ENCODE measurements at places on chromosomes 1 and 21. TPM values are rescaled to one million over a fixed set of nuclear protein-coding genes. Genes with fewer than 3 reads are reported as not detected.
A peak's percentile ranks its signal among the peaks of the same experiment; 100 is the strongest.

Gene CACNA1S
- not detected for total RNA-seq

Gene PRKCZ
- 0.63 TPM for total RNA-seq

Gene UBR4
- 63.7 TPM for total RNA-seq

Gene CD1D
- not detected for total RNA-seq

Gene LCE6A
- total RNA-seq = not detected

Gene MTHFR
- 16.1 TPM for total RNA-seq

Gene FMO5
- total RNA-seq = 4.9 TPM

Gene GUCA2B
- not detected for total RNA-seq

Gene CCDC30
- 0.65 TPM for total RNA-seq

Gene TMEM81
- total RNA-seq = 2.2 TPM

GRCh38 chr1:19078536-19078935, 122.1 kb upstream of the IFFO2 start:
- H3K27me3 ChIP-seq = no peaks in the 10 kb centered on the region
- H3K4me3 ChIP-seq = no peak overlapping the region

GRCh38 chr1:33719771-33720670, 143.9 kb upstream of the HMGB4 start:
- no peaks in the 10 kb centered on the region for H3K4me1 ChIP-seq
- DNase-seq = peak; percentile 38
- no peak overlapping the region for H3K27ac ChIP-seq
- no peaks in the 10 kb centered on the region for H3K27me3 ChIP-seq

GRCh38 chr1:84253891-84254290, 47.6 kb upstream of the SAMD13 start:
- peaks cover 23% of the 10 kb centered on the region for H3K4me1 ChIP-seq
- H3K27me3 ChIP-seq = no peaks in the 10 kb centered on the region
- H3K27ac ChIP-seq = peak overlapping the region; percentile 30
- peak; percentile 95 for DNase-seq
- H3K36me3 ChIP-seq = no peaks in the 10 kb centered on the region
- no peak overlapping the region for H3K4me3 ChIP-seq

DNA sequence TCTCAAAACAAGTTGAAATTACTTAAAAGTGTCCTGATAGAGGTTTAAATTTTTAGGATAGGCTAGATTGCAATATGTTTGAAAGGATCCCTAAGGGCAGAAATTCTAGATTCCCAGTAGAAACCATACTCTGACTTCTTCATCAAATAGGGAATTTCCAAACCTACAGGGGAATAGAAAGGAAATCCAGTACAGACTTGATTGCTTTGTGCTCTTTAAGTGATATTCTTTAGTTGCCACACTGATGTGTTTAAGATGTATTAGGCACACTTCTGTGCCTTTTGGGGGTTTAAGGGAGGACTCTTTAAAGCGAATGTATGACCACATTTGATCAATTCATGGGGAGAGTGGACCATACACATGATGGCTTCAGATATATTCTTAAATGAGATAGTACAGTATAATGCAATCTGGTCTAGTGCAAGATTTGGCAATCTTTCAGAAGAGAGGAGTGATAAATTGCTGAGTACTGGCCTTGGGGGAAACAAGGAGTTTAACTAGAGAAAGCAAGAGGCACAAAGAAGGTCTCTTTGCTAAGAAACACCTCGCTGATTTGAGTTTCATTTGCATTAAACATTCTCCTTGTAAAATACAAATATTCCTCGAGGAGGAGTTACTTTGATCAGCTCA, 268.8 kb upstream of the NR5A2 start:
- peak; percentile 13 for DNase-seq
- no peak overlapping the region for H3K27ac ChIP-seq
- no peaks in the 10 kb centered on the region for H3K36me3 ChIP-seq
- no peak overlapping the region for H3K4me3 ChIP-seq
- no peaks in the 10 kb centered on the region for H3K27me3 ChIP-seq

DNA sequence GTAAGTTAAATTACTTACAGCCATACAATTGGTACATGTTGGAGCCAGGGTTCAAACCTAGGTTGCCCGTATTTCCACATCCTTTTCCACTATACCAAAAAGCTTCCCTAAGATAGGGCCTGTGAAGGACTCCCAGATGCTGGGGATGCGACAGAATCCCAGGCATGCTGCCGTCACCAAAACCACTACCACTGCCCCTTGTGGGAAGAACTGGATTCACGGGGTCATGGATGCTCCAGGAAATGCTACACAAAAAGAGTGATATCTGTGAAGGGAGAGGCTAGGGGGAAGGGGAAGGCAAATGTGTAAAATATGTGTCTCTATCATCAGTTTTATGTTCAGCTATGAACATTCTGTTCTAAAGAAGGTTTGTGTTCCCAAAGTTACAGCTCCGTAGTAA, 133.9 kb upstream of the IVNS1ABP start:
- H3K27me3 ChIP-seq = no peaks in the 10 kb centered on the region
- peaks cover 13% of the 10 kb centered on the region for H3K4me1 ChIP-seq
- no peak overlapping the region for H3K4me3 ChIP-seq
- no peaks in the 10 kb centered on the region for H3K36me3 ChIP-seq

- no peak overlapping the region for H3K27ac ChIP-seq
- no peak for DNase-seq
- H3K4me3 ChIP-seq = no peak overlapping the region
These were observed 284.3 kb upstream of the FMN2 start for GRCh38 chr1:239807361-239807760.

DNA sequence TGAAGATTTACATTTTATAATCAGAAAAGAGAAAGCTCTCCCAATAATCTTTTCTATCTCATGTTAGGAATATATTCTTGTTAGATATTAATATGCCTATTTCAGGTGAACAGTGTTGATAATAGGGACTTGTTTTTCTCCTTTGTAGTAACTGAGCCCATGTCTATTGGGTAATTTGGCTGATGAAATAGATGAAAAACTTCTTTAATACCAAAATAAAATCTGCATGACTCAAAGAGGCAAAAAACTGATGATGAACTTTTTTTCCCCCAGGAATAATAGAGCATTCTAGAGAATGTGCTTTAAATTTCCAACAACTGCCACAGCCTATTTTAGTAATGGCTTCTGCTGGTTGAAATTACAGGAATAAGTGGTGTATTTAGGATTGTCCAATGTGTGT, 178.9 kb upstream of the GREM2 start:
- H3K27me3 ChIP-seq = no peaks in the 10 kb centered on the region
- no peaks in the 10 kb centered on the region for H3K36me3 ChIP-seq
- DNase-seq = peak; percentile 71
- H3K4me3 ChIP-seq = no peak overlapping the region

DNA sequence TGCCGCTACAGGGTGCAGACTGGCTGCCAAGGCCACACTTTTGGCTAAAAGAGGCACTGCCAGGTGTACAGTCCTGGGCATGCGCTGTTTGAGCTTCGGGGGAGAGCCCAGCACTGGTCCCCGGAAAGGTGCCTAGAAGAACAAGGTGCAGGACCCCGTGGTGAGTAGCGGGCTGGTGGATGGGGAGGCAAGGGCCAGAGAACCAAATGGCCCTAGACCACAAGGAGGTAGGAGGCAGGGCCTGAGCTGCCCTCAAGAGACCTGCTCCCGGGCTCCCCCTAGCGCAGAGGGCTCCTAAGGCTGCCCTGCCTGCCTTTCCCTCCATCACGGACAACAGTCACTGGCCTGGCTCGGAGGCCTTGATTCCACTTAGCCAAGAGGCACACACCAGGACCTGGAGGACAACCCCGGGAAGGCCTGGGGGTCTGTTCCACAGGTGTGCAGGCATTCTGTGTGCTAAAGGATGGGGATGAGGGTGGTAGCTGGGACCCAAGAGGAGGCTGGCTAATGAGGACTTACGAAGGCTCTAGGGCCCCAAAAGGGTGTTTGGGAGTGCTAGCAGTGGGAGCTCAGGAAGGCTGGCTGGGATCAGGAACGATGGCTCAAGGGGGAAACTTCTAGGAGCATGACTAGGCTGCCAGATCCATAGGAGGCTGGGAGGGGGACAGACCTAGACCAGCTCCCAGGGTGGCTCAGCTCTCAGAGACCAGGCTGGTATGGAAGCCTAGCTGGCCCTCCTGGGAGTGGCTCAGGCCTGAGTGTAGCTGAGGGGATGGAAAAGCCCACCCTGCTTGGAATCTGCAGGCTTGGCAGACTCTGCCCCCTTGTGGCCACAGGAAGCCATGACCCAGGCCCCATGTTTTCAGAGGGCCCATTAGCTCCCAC, 742 bp downstream of the ARTN start:
- H3K4me3 ChIP-seq = peak overlapping the region; percentile 66
- peak; percentile 78 for DNase-seq
- no peaks in the 10 kb centered on the region for H3K36me3 ChIP-seq
- peaks cover 21% of the 10 kb centered on the region for H3K4me1 ChIP-seq
- H3K27me3 ChIP-seq = no peaks in the 10 kb centered on the region

DNA sequence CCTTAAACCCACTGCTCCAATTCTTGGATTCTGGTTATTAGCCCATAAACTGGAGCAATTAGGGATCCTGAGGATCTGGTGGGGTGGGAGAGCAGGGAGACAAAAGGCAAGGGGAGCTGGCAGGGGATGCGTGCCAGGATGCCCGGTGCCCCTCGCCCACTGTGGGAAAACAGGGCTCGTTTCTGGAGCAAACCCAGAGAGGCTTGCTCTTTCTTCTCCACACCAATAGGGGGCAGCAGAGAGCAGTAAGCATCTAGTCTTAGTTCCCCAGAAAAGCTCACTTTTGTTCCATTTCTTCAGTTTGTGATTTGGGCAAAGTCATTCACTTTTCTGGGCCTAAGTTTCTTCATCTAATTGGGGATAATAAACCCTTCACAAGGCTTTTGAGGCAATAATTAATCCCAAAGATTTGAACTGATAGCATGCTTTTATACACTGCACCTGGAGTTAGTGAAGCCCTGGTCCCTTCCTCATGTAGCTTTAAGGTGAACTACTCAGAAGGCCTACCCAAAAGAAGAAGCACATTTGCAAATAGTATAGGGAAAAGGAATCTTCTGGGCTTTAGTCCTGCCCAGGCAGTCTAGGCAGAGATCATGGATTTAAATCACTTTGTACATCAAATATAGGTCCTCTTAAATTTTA, 160.6 kb upstream of the USP24 start:
- no peaks in the 10 kb centered on the region for H3K36me3 ChIP-seq
- no peaks in the 10 kb centered on the region for H3K27me3 ChIP-seq
- no peak overlapping the region for H3K4me3 ChIP-seq
- DNase-seq = peak; percentile 60

GRCh38 chr1:231507476-231508355, 20.8 kb upstream of the TSNAX start:
- H3K27me3 ChIP-seq = no peaks in the 10 kb centered on the region
- peaks cover 12% of the 10 kb centered on the region for H3K4me1 ChIP-seq
- H3K27ac ChIP-seq = no peak overlapping the region
- no peak for DNase-seq

DNA sequence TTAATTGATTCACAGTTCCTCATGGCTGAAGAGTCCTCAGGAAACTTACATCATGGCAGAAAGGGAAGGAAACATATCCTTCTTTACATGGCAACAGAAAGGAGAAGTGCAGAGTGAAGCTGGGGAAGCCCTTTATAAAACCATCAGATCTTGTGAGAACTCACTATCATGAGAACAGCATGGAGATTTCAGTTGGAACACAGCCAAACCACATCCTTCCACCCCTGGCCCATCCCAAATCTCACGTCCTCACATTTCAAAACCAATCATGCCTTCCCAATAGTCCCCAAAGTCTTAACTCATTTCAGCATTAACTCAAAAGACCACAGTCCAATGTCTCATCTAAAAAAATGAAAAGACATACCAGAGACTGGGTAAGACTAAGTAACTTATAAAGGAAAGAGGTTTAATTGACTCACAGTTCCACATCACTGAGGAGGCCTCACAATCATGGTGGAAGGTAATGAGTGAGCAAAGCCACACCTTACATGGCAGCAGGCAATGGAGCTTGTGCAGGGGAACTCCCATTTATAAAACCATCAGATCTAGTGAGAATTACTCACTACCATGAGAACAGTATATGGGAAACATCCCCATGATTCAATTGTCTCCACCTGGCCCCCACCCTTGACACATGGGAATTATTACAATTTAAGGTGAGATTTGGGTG, 105.2 kb downstream of the MRPL39 start:
- no peak overlapping the region for H3K4me3 ChIP-seq
- no peaks in the 10 kb centered on the region for H3K27me3 ChIP-seq
- no peak overlapping the region for H3K27ac ChIP-seq
- H3K36me3 ChIP-seq = no peaks in the 10 kb centered on the region
- H3K4me1 ChIP-seq = peaks cover 11% of the 10 kb centered on the region

DNA sequence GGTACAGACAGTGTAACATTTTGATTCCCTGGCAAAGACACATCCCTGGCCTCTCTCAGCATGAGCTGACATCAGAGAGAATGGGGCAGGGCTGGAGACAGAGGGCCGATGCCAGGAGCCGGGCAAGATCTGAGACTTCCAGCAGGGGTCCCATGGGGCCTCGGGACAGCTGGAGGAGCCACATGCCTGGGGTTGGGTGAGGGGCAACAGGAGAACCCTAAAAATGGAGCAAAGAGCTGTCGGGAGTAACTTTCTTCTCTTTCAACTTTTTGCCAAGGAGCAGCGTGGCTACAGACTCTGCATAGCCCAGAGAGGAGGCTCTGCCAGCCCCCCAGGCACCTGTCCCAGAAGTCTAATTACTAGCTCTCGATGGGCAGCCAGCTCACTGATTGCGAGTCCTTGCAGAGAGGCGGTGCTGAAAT, 130.8 kb downstream of the LACTBL1 start:
- no peaks in the 10 kb centered on the region for H3K4me1 ChIP-seq
- H3K4me3 ChIP-seq = no peak overlapping the region
- H3K36me3 ChIP-seq = no peaks in the 10 kb centered on the region
- H3K27me3 ChIP-seq = no peaks in the 10 kb centered on the region

GRCh38 chr1:21902026-21903012, 34.8 kb downstream of the HSPG2 start:
- DNase-seq = peak; percentile 42
- no peak overlapping the region for H3K4me3 ChIP-seq
- H3K27me3 ChIP-seq = no peaks in the 10 kb centered on the region
- peaks cover 79% of the 10 kb centered on the region for H3K4me1 ChIP-seq
- peaks cover 11% of the 10 kb centered on the region for H3K36me3 ChIP-seq

DNA sequence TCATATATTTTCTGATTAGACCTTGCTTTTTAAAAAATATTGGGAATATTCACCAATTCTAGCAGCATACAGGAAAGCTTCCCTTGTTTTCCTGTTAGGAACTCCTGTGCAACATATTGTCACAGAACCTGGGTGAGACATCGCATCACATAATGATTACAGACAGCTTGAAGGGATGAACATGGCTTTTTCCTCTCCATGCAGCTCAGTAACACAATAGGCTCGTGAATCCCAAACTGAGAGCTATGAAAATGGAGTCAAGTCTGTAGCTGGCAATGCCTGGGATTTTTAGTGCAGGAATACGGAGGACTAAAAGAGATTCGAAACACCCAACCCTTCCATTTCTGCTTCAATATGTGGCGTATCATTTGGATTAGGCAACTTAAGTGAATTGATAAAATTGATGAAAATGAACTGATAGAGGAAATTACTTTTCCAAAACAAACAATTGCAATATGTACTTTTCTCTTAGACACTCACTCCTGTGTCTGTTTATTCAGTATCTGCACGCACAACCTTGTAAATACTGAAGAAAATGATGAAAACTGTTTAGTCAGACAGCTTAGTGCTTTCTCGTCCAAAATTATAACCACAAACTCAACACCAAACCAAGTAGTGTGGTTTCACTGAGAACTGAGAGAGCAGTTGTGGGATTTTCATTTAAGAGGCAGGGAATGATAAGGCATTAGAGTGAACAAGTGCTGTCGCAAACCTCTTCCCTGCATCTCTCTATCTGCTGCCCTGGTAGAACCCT, 250.4 kb downstream of the PTBP2 start:
- H3K36me3 ChIP-seq = no peaks in the 10 kb centered on the region
- peaks cover 8% of the 10 kb centered on the region for H3K4me1 ChIP-seq
- H3K27ac ChIP-seq = no peak overlapping the region
- no peaks in the 10 kb centered on the region for H3K27me3 ChIP-seq
